Coronary artery (tissue), 2 donors: ENCODE measurements at places on chromosomes 12 and 14.

DNA sequence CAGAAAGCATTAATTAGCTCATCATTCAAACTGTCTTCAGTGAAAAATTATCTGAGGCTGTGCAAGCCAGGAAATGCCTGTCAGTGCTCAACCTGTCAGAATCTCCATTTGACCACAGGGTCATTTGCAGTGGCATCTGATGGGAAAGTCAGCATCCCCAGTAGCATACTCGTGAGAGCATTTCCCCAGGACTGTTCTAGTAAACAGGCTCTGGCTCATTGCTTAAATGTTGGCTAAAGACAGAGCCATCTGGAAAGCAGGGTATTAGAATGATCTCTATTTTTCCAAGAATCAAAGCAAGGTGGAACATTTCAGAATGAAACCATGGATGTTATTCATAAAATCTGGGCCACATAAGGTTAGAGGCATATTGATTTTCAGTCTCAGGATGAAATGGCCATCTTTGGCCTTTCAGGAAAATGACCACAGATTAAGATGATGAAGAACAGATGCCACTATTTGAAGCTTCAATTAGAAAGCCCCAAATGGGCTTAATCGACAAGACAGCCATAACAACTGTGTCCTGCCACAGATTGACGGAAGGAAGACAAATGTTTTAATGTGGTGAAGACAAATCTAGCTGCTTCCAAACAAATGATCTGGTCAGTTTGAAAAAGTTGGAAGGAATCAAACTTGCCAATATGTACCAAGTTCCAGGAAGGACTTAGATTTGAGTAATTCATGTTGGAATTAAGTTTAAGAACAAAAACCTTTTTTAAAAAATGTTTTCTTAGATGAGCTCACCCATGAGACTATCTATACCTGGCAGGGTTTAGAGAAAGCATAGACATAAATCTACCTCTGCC lies 94.0 kb upstream of the FAR2 start:
- no peak for DNase-seq

- DNase-seq = peak; percentile 56
Observed at GRCh38 chr14:64707661-64708060, 3.4 kb downstream of the PLEKHG3 start.

- DNase-seq = no peak
Observed at GRCh38 chr12:108190529-108190928, 61.4 kb downstream of the WSCD2 start.

- no peak for DNase-seq
Observed at GRCh38 chr12:30980955-30981662, 54.6 kb downstream of the TSPAN11 start.

GRCh38 chr12:8446642-8447547 lies 8.9 kb upstream of the CLEC6A start:
- no peak for DNase-seq

GRCh38 chr14:86597279-86597678 lies 1067.3 kb downstream of the FLRT2 start:
- no peak for DNase-seq
